Activated CD4-positive, alpha-beta T cell treated with anti-CD3 and anti-CD28 coated beads, Interleukin-2, amount 50 U/mL, for 48 hours (primary cell): ENCODE measurements at places on chromosomes 7 and 10.
A peak's percentile ranks its signal among the peaks of the same experiment; 100 is the strongest.

DNA sequence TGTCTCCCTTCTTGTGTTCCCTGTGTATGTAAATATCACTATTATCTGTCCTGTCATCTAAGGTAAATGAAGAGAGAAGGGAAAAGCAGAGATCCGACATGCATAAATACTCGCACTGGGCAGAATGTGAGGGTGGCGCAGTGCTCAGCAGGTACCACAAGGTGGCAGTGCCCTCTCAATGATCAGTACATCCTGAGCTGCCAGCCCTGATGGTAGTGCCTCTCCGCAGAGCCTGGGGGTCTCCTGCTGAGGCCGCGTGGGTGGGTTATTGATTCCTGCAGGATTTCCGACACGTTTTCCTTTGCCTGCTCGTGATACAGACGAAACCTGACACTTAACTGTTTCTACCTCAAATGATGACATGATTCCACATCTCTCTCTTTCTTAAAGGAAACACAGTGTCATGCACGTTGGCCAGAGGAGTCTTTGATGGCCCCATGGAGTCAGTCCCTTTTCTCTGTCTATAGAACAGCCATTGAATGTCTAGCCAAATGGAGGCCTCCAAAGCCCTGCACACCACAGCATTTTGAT is 19.8 kb downstream of the RGR start:
- DNase-seq: peak; percentile 83

DNA sequence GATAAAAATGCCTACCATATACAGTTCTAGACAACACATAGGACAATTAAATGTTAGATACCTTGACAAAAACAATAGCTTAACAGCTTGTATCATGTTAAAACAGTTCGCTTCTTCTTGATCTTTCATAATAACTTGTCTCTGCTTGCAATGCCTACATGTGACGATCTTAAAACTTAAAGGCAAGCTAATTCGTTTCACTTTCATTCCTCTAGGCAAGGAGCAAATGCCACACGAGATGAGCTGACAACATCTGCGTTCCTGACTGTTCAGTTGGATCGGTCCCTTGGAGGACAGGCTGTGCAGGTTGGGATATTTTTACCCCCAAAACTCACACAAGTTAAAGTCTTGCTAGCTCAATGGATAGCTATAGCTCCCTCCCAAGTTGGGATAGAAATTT is 51.6 kb upstream of the ARL4A start:
- DNase-seq: no peak

- DNase-seq: no peak
Measured at GRCh38 chr7:14016950-14017349, 27.5 kb upstream of the ETV1 start.

GRCh38 chr10:76141376-76141775 is 710.0 kb downstream of the LRMDA start:
- no peak for DNase-seq

- peak; percentile 66 for DNase-seq
Measured at GRCh38 chr7:74061840-74062539, 21.6 kb upstream of the LIMK1 start.

DNA sequence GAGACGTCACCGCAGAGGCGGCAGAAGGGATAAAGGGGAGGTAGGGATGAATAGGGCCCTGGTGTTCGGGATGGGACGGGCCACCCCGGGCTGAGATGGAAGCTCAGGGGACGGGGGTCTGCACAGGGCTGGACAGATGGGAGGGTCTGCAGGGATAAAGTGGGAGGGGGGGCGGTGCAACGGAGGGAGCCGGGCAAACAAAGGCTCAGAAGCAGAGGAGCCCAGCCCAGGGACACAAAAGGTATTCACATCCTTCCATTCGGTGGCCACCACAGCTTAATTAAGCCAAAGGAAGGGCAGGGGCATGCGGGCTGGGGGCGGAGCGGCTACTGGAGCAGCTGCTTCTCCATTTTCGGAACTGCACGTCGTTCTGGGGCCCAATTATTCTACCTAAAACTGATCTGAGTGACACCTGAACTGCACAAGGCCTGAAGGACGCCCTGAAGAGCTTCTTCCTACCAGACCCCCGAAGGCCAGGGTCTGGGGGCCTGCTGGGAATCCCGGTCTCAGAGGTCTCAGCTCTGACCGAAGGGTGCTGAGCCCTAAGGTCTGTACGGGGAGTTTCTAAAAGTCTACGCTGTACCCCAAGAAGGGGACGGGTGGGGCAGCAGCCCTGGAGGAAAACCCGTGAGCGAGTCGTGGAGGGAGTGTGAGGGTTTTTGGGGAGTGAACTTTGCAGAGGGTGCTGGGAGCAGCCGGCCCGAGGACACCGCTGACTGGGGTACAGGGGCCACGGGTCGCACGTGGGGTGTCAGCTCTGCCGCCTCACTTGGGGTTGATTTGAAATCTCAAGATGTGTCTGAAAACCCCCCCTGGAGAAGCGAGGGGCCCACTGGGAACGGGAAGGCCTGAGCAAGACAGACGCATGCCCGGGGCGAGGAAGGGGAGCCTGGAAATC is 334.8 kb downstream of the DNAJB6 start:
- no peak for DNase-seq

- no peak for DNase-seq
Measured at GRCh38 chr10:99770408-99771045, 11.9 kb upstream of the ABCC2 start.

DNA sequence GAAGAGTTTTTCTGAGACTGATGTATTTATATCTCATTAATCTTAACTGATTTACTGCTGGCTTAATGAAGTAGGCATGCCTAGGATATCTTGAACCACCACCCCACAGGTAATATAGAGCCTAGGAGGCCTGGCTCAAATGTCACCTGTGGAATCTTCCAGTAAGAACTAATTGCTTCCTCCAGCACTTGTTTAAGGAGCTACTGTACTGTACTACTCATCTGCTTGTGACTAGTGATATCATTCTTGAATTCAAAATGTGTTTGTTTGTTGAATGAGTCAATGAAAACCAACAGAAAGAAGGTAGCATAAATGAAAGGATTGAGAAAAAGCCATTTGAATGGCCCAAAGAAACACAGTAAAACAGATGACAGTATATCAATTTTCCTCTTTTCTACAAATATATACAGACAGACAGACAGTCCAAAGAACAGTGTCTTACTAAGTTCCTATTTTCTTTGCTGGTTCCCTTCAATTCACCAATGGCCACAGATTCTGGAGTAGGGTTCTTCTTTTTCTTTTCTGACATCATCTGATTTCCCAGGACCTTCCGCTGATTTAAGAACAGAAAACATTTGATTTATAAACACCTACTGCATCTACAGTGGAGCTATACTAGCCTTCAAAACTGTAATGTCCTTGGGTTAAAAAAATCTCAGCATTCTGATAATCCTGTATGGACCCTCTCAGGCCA is 43.7 kb upstream of the SLIT1 start:
- DNase-seq: no peak

DNA sequence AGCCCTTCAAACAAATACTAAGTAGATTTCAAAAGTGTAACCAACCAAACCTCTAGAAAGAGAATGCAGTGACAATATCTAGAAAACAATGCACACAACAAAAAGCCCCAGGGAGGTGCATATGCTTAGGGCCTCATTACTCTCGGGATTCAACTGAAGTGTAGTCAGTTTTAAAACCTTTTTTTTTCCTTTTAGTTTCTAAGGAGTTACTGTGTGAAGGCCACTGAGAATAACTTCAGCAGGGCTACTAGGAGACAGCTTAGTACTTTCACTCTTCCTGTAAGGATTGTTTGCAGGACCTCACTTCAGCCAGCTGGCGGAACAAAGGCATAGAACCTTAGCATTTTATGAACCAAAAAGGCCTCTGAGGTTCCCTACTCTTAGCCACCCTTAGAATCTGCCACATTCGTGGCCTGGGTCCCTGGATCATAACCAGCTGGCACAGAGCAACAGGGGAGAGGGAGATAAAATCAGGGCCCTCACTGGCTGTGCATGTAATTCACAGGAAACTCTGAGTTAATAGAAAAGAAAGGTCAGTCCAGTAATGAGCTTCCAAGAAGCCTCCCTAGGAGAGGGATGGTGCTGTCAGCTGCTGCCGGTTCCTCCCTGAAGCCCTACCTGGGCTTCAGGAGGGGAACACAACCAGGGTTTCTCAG is 3.6 kb downstream of the VOPP1 start:
- DNase-seq: no peak

DNA sequence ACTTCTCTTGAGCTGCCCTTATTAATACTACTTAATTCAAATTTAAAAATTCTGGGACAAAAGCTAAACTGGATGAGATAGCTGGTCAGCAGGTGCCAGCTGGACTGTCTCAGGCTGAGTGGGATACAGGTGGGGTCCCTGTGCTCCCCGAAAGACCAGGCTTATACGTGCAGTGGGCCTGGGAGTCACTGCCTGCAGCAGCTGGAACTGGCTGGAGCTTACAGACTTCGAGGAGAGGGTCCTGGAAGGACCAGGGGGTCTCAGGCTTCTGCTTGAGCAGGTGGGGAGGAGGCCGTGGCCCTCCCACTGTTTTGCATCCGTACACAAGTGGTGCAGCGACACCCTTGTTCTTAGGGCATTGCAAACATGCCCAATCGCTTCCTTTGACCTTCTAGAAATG is 203.7 kb downstream of the GLRX3 start:
- DNase-seq: no peak

DNA sequence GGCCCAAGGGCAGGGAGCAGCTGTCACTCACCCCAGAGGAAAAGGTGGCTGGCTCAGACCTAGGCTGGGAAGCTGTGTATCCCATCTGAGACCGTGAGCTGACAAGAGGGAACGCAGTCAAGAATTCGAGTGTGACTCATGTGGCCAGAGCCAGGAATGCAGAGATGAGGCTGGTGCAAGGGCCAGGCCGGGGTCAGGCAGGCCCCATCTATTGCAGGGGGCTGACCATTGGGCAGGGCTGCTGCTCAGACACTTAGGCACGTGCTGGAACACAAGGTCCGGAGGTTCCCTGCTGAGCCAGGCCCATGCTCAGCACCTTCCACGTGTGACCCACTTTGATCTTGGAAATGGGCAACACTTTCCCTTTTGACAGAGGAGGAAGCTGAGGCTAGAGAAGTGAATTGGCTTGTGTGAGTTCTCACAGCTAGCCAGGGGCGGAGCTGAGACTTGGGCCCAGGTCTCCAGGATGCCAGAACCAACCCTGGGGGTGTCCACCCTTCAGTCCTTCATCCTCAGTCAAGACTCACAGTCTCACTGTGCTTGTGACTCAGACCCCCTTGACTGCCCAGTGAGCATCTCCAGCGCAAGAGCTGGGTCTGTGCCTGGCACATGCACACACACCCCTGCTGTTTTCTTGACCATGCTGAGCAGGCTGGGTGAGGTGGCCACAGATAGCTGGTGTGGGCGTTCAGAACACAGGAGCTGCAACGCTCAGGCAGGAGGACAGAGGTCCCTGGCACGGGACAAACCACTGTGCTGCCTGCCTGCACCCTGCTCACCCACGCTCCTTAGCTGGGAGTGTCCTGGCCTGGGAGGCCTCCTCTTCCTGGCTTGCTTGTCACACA is 47.6 kb upstream of the PPIF start:
- no peak for DNase-seq

GRCh38 chr7:117480055-117480362 is 184 bp downstream of the CFTR start:
- no peak for DNase-seq

DNA sequence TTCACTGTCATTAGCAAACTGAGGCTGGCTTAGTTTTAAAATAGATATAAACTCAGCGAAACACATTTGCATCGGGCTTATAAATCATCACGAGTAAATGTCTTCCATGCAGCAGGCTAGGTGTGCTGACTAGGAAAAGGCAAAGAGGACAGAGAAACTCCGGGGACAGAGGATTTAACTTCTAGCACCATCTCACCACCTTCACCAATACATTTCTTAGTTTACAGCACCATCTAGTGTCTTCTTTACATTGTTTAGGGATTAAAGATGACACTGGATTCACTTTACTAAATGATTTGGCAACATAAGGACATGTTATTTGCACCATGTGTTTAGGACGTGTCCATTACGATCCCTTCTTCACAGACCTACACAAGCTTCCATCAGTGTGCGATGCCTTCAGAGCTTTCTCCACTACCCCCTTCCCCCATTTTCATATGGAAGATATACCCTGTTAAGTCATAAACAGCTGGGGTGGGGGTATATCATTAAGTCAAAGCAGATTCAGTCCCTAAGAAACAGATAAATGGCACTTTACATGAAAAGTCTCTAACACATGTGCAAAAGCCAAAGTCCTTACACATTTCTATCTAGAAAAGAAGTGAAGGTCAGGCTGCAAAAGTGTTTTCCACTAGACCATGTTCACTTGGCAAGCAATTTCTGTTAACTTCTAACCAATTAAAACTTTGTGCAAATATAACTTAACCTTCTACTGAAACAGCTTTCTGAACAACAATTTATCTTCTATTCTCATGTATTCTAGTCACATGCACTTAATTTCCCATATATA is 103.3 kb downstream of the GRB10 start:
- no peak for DNase-seq

DNA sequence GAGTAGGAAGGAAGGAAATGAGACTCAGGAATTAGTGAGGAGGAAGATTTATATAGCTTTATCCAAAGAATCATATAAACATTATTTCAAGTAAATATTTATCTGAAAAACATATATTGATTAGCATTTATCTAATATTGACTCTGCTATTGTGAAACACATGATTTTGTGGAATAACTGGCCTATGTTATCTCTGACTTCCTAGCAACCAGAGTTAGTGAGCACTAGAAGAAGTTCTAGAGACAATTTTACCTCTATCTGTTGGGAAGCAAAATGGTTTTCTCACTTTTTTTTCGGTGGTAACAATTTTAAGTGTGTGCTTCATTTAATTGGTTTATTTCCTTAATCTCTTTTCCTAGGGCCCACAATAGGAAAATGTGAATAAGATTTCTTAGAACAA is 21.6 kb downstream of the MDFIC start:
- no peak for DNase-seq

DNA sequence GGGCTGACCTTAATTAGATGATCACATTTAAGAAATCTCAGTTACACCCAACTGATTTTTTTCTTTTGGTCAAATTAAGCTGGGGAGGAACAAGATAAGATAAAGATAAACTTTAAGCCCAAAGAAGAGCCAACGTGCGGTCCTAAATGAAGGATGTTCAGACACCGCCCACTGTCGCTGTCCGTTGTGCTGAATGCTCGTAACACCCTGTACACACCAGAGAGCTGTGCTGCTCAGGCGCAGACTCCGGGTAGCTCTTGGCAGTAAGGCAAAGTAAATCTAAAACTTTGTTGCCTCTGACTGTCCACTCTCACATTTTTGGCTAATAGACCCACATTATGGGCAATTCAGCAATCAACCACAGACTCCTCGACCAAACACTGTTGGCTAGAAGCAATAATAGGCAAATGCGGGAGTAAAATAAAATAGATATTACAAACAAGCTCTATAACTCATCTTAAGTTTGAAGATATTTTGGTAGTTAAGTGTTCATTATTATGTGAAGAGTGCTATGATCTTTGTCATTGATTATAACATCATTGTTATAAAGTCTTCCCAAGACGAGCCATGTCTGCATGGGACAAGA is 57.1 kb downstream of the PLPP4 start:
- peak; percentile 17 for DNase-seq

GRCh38 chr7:137007001-137007694 is 138.7 kb downstream of the CHRM2 start:
- DNase-seq: no peak
